Activated CD4-positive, alpha-beta T cell treated with anti-CD3 and anti-CD28 coated beads for 24 hours (primary cell): ENCODE measurements at places on chromosomes 5 and 9.

DNA sequence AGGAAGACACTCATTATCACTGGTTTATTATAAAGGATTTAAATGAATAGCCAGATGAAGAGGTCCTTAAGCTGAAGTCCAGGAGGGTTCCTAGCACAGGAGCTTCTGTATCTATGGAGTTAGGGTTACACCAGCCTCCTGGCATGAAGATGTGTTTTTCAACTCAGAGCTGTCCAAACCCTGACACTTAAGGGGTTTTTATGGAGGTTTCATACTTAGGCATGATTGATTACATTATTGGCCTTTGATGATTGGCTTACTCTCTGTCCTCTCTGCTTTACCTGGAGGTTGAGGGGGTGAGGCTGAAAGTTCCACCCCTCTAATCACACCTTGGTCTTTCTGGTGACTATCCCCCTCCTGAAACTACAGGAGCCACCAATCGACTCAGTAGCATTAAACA is 84.9 kb upstream of the ZNF169 start:
- no peak for DNase-seq

DNA sequence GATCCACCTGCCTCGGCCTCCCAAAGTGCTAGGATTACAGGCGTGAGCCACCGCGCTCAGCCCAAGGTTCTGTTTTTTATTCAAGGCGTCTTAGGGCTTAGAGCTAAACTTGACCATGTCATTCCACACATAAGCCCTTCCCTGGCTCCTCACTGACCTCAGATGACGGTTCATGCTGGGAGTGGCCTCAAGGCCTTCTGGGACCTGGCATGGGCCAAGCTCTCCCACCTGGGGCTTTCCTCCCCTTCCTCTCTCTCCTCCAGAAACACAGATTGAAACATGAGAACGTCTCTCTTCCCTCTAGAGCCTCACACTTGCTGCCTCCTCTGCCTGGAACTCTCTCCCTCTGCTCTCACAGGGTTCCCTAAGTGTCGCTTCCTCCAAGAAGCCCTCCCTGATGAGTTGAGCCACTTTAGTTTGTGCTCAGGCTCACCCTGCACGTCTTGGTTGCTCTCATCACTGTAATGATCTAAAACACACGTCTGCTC is 155.6 kb upstream of the IER5L start:
- no peak for DNase-seq

- DNase-seq, result no peak
Observed at GRCh38 chr5:130616161-130616560, 548.9 kb downstream of the HINT1 start.

DNA sequence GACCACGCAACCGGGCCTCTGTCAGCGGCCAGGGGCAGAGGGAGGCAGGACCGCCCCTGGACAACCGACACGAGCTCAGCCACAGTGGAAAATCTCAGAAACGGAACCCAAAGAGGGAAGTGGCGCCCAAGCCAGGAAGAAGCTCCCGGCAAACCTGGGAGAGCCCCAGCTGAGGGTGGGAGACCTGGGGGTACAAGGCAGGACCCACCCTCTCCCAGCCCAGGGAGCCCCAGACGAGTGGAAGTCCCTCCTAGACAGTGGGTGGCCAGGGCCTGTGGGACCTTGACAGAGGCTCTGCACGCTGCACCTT is 3.0 kb downstream of the SLC12A7 start:
- DNase-seq, result no peak

DNA sequence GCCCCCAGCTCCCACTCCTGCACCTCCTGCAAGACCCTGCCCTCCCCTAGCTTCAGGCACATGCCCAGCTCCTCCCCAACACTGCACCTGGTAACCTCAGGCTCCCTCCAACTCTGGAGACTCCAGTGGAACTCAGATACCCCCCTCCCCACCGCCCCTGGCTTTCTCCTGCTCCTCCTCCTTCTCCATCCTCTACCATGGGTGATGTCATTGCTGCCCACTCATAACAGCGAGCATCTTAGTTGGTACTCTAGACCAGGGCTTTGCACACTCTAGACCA is 24.7 kb upstream of the CNOT6 start:
- DNase-seq, result no peak

DNA sequence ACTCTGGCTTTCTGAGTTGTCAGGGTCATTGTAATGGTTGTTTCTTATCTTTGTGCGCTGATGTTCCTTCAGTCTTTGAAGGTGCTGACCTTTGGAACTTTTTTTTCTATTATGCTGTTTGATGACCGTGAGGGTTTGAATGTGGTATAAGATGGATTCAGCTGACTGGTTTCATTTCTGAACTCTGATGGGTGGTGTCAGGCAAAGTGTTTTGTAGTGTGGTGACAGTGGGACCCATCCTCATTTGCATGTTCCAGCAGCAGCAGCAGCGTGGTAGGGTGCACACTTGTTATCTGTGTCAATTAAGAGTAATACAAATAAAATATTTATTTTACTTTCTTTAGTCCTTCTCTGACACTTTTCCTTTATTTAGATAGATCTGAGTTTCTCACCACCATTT is 227.7 kb upstream of the PRR16 start:
- DNase-seq, result no peak

DNA sequence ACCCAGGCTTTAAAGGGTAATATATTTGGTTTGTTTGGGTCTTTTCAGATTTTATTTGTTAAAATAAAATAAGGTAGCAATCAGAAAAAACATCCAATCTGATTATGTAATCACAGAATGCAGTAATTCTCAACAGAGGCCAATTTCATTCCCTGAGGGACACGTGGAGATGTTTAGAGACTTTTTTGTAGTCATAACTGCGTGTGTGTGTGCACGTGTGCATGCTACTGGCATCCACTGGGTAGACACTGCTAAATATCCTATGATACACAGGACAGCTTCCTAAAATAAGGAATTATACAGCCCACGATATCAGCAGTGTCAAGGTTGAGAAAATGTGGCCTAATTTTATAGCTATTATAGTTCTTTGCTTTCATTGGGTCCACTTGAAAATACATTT is 180.8 kb upstream of the KLF9 start:
- DNase-seq, result no peak

DNA sequence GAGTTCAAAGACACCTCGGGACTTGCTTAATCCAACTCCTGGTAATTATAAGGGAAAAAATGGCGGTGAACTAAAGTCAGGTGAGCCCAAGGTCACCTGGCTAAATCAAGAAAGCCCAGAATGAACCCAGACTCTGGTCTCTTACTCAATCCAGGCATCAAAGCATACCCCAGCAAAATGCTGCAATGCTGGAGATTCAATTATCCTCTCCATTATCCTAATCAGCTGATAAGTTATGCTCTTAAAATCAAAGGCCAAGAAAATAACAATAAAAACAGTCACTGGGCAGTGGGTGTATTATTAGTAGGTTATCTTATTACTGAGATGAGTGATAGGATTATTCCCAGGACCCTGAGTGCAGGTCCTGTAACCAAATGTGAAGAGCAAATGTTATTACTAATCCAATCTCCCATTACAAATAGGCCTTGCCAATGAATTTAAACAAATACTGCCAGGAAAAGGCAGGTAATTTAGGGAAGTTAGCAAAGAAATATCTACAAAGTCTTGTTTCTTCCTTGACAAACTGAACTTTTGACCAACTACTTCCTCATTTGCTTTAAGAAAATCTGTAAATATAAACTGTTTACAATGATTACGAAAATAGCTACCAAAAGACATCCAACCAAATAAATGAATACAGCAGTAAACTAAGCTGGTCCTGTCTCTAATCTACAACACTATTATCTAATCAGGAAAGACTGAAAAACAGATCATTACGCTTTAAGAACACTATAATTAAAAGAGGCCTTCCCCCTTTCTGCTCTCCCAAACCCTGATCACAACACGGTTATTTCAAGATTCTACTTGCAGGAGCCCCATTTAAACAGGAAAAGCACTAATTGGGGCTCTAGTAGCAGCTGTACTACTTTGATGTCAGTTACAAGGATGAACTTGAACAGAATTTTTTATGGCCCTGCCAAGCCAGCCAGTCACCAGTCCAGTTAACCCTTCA is 103.2 kb downstream of the MED27 start:
- DNase-seq, result no peak

- DNase-seq, result no peak
Observed at GRCh38 chr9:109967651-109968642, 187.9 kb downstream of the PALM2AKAP2 start.

- DNase-seq, result no peak
Observed at GRCh38 chr5:142478113-142478512, 153.3 kb upstream of the SPRY4 start.

GRCh38 chr5:125006011-125006685 is 259.7 kb upstream of the ZNF608 start:
- no peak for DNase-seq

DNA sequence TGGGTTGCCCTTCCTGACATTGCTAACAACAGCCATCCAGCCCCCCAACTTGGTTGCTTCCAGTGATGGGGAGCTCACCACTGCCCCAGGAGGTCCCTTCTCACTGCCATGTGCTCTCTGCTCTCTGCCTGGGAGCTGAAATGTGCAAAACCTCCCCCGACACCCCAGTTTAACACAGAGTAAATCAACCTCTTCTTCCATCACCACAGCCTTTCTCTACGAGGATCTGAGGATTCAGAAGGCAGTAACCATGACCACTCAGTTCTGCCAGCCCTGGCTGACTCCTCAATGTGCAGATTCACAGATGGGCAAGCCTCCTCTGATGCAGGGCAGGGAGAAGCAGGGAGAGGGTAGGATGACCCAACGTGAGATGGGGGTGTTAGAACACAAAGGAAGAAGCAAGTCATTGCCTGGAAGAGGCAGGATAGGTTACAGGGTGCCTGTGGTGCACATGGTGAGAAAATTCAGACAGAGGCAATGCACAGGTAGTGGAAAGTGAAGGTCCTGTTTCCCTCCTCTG is 185.0 kb downstream of the DAB2IP start:
- no peak for DNase-seq

GRCh38 chr9:89592963-89593726 is 11.7 kb upstream of the GADD45G start:
- no peak for DNase-seq

DNA sequence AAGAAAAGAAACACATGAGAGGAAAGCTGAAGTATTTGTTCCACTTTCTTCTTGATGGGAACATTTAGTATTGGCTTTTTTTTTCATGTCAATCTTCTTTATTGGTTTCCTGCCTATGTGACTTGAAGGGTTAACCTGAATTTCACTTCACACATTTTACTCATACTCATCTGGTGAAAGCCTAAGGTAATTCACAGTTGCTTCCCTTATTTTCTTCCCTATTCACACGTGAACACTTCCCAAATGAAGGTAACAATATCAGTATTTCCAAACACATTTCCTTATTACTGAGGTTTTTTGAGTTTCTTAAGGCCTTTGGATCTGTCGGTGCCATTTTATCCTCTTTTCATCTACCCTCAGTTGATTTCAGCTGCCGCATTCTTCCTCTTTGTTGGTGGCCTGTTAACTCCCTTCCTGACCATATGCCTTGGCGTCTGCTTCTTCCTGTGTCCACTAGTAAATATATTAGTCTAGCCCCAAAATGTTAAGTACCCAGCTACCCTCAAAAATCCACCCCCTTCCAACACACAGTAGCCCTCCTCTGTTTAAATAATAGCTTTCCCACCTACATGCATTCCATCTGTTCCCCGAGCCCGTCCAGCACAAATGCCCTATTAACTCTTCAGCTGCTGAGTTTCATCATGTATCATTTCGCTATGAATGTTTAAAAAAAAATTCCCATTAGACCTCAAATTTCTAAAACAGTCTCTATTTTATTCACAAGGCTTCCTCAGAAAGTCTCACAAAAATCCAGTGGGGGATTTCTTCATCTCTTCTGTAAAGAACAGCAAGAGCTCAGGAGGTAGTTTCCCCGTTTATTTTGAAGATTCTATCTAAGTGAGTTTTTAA is 97.3 kb downstream of the USP20 start:
- DNase-seq, result no peak

DNA sequence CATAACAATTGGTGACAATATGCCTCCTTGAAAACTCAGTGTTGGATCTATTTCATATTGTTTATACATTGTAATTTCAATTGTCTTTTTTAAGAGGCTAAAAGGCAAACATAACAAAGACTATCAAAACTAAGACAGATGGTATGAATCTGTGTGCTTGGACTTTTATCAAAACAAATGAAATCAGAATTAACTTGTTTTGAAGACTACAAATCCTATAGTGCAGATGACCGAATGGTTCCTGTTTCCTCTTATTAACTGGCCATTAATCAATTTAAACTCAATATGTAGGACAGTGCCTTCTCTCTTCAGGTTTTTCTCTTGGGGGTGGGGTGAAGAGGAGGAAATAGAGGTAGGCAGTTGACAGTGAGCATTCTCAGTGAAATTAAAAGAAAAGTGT is 366.9 kb upstream of the GRAMD2B start:
- DNase-seq, result no peak

DNA sequence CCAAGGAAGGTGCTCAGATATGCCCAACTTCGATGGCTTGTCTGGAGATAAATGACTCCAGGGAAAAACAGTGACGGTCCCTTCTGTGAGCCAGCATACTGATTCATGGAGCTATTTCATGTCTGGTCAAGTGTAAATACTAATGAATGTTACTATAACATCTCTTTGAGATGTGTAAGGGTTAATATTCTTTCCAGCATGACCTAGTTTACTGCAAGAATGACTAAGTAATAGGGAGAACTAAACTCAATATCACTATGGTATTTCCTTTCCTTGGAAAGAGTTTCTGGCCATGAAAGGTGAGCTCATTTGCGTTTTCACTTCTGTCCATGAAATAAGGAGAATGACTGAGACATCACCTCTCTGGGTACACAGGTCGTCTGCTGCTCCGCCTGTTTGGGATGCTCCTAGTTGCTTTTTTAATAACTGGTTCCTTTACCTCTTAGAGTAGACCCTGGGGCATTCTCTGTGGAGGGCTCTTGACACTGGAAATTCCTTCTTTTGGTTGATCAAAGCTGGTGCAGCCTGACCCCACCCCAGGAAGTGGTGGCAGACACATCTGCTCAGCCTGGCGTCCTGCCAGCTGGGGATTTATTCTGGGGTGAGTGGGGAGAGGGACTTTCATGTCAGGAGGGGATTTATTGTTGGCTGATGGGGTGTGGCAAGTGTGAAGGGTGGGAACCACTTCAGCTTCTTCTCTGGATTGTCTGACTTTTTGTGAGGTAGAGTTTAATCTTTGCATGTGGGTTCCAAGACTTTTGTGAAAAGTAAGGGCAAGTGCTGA is 250.0 kb upstream of the MPDZ start:
- no peak for DNase-seq

DNA sequence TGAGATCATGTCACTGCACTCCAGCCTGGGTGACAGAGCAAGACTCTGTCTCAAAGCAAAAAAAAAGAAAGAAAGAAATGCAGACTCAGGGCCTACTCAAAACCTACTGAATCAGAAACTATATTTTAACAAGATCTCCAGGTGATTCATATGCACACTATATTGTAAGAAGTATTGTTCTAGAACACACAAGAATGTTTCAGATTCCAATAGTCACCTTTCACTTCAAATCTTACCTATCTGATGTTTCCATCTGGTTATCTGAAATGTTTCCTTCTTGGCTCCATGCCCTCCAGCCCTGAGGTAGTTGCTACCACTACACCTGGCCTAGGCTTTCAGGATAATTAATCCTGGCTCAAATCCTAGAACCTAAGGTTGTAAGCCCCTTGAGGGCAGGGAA is 36.8 kb upstream of the SNX2 start:
- DNase-seq, result no peak

DNA sequence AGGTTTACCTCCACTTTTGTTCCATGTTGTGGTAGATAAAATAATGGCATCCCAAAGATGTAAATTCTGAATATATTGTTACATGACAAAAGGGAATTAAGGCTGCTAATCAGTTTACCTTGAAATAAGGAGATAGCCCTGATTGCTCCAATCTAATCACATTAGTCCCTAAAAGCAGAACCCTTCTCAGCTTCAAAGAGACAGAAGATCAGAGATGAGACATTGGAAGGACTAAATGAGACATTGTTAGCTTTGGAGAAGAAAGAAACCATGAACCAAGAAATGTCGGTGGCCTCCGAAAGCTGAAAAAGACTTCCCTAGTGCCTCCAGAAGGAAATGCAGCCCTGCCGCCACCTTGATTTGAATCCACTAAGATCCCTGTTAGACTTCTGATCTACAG is 82.8 kb upstream of the PARP8 start:
- DNase-seq, result no peak
